ENCODE measurements at places on chromosomes 4 and X.

DNA sequence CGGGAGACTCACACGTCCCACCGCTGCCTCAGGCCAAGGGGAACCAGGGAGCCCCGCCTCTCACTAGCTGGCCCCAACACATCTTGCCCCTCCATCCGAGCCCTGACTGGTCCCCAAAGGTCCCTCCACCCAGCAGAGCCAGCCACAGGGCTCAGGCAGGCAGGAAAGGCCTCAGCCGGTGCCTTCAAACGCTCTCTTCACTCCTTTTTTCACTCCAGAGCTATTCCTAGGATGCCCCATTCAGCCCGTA lies 1.5 kb upstream of the ARHGAP4 start:
- no peak for DNase-seq

GRCh38 chr4:12409507-12410190 lies 981.0 kb upstream of the HS3ST1 start:
- no peak for DNase-seq

DNA sequence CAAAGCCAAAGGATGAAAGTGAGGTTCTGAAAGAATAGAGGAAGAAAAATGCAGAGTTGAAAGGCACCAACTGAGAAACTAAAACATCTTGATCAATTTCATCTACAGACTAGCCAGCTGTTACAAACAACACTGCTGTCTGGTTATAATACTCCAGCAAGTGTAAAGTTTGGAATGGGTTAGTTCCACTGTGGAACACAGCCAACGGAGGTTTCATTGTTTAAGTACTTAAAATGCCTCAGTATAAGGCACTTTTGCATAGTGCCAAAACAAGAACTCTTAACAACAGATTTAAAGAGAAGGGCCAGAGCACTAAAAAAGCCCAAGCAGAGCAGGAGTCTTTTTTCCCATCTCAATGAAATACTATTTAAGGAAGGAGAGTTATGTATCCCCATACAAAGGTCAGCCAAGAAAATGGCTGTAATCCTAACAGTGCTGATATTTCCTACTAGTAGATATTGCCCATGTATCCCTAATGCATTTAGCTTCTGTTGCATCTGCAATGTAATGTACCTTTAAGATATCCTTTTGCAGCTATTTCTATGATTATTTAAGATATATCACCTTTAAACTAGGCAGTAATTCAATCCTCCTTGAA lies 16.5 kb downstream of the ACSL4 start:
- DNase-seq = no peak

GRCh38 chr4:36328130-36328529 lies 46.7 kb downstream of the DTHD1 start:
- DNase-seq = no peak
